Large intestine (tissue), 12 donors: ENCODE measurements at places on chromosomes 13 and 19. TPM values are rescaled to one million over a fixed set of nuclear protein-coding genes. Genes with fewer than 3 reads are reported as not detected.

The NCLN gene
- 36.3 TPM for polyA plus RNA-seq

The MEIS3 gene
- polyA plus RNA-seq = 19.7 TPM

The PDE4A gene
- polyA plus RNA-seq = 2.2 TPM

The TMEM238 gene
- polyA plus RNA-seq = 8.7 TPM

The HIF3A gene
- polyA plus RNA-seq = 165 TPM

The MBD3L3 gene
- polyA plus RNA-seq = not detected

The SUGP1 gene
- 38.3 TPM for polyA plus RNA-seq

The KLK2 gene
- 0.15 TPM for polyA plus RNA-seq

The MEX3D gene
- polyA plus RNA-seq = 17.8 TPM

The NLRP11 gene
- 0.04 TPM for polyA plus RNA-seq

The WTIP gene
- polyA plus RNA-seq = 7.1 TPM

The NLRP7 gene
- polyA plus RNA-seq = not detected

The APC2 gene
- polyA plus RNA-seq = 5.6 TPM

The MIER2 gene
- 21.0 TPM for polyA plus RNA-seq
